Suppressor macrophage treated with lipopolysaccharide for 4 hours (primary cell): ENCODE measurements at places on chromosomes 16 and 17.

DNA sequence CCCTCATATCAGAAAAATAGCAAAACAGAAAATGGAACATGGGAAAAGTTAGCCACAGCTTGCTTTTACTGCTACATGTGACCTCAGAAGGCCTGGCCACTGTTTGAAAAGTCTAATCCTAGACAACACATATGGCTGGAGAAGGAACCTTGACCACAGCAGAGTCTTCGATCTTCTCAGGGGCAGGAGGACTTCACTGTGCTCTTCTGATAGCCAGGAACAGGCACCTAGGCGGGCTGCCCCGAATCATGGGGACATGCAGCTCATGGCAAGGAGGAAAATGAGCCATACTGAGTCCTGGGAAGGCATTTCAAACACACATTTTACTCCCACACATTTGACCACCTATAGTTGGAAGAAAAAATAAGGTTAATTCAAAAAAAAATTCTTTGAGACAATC is 31.1 kb upstream of the ADORA2B start:
- no peak for DNase-seq

DNA sequence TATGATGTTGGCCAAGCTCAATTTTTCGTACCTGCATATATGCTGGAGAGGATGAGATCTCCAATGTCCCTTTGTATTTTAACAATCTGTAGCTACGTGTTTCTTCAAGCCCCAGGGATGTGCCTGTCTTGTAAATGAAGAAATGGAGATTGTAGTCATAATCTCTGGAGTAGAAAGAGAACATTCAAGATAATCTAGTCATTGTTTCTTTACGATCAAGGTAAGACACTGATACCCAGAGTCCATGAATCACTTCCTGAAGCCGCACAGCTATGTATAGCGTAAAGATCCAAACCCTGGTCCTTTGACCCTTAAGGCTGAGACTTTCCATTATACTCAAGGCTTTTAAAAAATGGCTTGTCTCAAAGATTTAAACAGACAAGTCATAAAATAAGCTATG is 205.5 kb downstream of the HS3ST3B1 start:
- DNase-seq = no peak

- DNase-seq = no peak
Observed at GRCh38 chr17:80960797-80961452, 30.7 kb upstream of the CHMP6 start.

- no peak for DNase-seq
Observed at GRCh38 chr16:73054813-73055482, 7.0 kb upstream of the ZFHX3 start.

DNA sequence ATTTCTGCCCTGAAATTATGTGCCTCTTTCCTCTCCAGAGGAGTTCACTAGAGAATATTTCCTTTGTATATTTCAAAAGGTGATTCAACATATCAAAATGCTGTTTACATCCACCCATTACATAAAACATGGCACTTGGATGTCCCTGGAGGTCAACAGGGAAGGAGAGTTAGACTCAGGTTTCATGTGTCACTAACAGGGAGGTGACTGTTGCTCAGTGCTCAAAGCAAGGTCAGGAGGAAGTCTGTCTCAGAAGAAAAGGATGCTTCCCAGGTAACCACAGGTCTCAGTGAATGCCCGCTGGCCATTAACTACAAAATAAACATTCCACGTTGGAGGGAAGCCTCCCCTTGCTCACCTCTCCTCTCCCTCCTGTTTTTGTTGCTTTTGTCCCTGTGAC is 198.6 kb downstream of the AXIN2 start:
- no peak for DNase-seq

- no peak for DNase-seq
Observed at GRCh38 chr16:51376080-51376479, 225.0 kb upstream of the SALL1 start.

DNA sequence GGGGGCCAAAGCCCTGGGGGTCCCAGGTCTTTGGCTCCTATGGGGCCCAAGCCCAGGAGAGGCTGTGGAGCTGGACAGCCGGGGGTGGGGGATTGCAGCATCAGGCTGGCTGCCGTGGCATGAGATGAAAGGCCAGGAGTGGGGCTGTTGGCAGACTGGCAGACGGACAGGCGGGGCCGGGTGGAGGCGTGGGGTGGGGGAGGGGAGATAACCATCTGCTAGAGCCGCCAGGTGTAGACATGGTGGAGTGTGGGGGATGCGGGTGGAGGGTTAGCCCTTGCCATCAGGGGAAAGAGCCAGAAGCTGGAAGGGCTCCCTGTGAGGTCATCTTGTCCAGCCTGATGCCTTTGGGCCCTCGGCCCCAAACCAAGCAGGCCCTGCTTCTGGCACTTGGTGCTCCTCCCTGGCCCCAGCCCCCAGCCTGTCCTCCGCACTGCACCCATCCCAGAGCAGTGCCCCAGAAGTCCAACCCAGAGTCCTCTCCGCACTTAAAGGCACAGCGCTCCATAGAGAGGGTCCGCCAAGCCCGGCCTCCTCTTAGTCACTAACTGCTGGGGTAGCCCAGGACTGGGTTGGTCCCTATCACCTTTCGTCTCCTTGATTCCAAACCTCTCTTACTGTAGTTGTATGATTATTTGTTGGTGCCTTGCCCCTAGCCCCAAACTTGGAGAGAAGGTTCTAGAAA is 33.3 kb upstream of the DLX4 start:
- DNase-seq = no peak

DNA sequence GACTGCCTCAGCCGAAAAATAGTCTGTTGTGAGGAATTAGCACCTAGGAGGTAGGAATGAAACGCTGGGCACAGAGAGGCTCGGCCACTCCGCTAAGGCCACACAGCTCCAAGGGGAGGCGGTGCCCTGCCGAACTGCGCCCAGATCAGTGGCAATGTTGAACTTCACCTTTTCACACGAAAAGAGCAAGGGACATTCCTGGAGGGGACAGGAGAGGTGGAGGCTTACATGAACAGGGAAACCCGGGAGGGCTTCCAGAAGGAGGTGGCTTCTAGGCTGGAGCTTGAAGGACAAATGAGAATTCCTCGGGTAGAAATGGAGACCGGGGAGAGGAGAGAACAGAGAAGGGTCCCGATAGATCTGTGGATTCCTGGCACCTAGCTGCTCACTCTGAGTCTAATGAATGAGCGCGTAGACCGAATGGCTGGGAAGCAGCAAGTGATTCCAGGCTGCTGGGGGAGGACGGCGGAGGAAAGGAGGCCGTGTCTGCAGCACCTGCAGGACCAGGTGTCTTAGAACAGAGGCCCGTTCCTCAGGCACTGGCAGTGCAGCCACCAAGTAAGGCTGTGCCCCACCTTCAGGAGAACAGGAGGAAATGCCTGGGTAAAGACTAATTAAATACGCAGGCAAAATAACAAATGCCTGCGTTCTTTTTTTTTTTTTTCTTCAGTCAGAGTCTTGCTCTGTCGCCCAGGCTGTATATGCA is 722 bp upstream of the SLC38A10 start:
- DNase-seq = peak; percentile 21

DNA sequence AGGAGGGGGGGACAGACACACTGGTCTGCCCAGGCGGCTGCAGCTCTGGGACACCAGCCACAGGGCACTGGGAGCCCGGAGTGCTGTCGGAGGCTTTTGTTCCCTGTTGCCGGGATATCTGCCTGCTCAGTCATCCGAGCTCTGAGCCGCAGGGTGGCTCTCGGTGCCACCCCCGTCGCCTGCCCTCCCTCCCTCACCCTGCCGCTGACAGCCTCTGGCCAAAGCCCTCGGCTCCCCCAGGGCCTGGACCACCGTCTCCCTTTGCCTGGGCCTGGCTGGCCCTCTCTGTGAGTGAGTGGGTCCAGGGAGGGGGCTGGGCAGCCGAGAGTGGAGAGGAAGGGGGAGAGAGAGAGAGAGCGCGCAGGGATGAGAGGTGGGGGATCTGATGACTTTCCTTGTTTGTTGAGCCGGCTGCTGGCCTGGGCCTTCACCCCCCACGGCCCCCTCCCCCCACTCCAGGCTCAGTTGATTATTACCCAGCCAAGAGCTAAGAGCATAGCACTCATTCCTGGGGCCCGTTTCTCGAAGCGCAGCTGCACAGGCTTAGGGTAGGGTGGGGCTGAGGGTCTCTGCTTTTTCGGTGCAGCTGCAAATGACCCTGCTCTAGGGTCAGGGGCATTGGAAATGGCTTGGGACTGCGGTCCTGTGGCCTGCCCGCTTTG is 2.7 kb downstream of the FOXJ1 start:
- no peak for DNase-seq

DNA sequence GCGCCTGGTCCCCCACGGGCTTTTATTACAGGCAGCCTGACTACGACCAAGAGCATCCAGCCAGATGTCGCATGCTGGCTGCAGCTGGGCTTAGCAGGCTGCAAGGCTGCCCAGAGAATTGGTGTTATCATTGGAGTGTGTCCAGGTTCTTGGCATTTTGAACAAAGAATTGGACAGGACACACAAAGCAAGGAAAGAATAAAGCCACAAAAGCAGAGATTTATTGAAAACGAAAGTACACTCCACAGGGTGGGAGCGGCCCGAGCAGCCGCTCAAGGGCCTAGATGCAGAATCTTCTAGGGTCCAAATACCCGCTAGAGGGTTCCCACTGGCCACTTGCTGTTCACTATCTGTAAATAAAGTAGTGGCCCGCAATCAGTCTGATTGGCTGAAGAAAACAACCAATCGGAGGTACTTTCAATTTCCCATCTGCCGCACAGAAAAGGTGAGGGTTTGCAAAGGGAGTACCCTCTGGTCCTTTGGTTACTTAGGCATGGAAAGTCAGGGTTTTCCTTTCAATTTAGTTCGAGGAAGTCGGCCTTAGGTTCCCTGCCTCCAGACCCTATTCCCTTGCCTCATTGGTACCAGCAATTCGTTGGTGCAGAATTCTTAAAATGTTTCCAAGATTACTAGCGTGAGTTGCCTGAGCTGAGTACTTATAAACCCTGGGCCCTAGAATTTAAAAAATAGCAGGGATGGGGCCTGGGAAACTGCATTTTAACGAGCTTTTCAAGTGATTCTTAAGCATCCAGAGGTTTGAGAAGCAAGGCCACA is 38.5 kb upstream of the CNEP1R1 start:
- no peak for DNase-seq

- no peak for DNase-seq
Observed at GRCh38 chr17:42832213-42832933, 824 bp upstream of the PSME3 start.

- no peak for DNase-seq
Observed at GRCh38 chr17:80471922-80472321, 4.5 kb downstream of the NPTX1 start.

- no peak for DNase-seq
Observed at GRCh38 chr17:19565817-19566575, 32.3 kb downstream of the SLC47A1 start.

GRCh38 chr17:81250286-81251093 is 11.4 kb downstream of the NDUFAF8 start:
- DNase-seq = no peak

GRCh38 chr17:61490540-61490975 is 38.3 kb downstream of the TBX4 start:
- no peak for DNase-seq

DNA sequence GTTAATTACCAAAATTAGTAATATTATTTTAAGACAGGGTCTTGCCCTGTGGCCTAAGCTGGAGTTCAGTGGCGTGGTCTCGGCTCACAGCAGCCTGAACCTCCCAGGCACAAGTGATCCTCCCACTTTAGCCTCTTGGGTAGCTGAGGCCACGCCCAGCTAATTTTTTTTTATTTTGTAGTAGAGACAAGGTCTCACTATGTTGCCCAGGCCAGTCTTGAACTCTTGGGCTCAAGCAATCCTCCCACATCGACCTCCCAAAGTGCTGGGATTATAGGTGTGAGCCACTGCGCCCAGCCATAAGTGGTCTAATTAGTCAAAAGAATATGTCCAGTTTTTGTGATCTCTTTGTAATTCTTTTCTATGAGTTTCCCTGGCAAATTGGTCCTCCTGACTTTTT is 12.0 kb upstream of the CFDP1 start:
- no peak for DNase-seq

GRCh38 chr16:84283314-84284153 is 11.1 kb upstream of the WFDC1 start:
- no peak for DNase-seq

DNA sequence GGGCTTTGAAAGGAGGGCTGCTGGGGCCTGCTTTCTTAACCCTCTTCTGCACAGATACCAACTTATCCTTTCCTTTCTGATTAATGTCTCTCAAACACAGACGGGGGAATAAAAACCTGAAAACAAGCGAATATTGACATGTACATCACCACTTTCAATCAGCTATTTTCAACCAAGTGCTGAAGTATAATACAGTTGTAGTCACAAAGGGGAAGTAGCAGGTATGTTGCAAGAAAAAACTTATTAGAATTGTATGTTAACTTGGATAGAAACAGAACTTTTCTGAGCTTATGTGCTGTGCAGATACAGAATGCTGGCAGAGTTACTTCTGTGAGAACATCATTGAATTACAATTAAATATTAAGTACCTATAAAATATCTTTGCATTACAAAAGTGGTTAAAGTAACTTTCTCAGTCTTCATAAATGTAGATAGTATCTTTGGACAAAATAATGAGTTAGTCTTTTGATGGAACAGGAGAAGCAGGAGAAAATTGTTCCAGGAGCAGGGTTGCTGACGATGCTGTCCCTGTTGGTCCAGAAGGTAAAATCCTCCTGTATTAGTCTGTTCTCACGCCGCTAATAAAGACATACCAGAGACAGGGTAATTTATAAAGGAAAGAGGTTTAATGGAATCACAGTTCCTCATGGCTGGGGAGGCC is 59.5 kb downstream of the RPTOR start:
- peak; percentile 47 for DNase-seq

GRCh38 chr16:5077304-5077703 is 5.7 kb downstream of the ALG1 start:
- no peak for DNase-seq

- no peak for DNase-seq
Observed at GRCh38 chr17:79648181-79648831, 37.5 kb upstream of the RBFOX3 start.

DNA sequence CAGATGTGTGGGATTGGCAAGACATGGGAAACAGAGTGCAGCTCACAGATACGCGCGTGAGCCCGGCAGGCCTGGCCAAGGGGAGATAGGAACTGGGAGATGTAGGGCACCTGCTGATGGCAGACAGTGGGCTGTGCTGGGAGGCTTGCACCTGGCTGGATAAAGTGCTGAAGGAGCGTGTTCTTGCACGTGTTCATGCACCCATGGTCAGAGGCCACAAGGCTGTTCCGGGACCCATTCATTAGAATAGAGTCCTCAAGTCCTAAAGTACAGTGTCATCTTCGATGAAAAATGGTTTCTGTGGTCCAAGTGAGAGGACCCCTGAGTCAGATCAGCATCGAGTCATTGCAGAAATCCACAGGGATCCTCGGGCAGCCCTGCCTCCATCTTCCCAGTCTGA is 236.4 kb downstream of the CCDC182 start:
- DNase-seq = no peak

GRCh38 chr17:413706-414380 is 61.2 kb upstream of the RPH3AL start:
- no peak for DNase-seq

DNA sequence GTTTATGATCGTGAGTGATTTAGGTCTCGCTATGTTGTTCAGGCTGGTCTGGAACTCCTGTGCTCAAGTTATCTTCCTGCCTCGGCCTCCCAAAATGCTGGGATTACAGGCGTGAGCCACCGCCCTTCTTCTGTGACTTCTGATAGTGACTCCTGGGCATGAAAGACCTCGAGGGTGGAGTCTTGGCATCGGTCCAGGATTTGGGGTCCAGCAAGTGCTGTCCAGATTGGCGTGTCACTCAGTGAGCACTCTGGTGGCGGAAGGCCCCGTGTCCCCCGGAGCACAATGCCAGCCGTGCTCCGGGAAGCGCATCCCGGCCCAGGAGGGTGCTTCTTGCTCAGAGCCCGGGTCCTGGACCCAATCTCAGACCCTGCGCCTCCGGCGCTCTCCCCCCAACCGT is 6.8 kb downstream of the OR1F1 start:
- no peak for DNase-seq
